Left renal cortex interstitium (tissue), 4 donors: ENCODE measurements at places on chromosomes 11 and 22. TPM values are rescaled to one million over a fixed set of nuclear protein-coding genes. Genes with fewer than 3 reads are reported as not detected.

SPI1 gene
- polyA plus RNA-seq, result 4.2 TPM

UBE2L3 gene
- 62.0 TPM for polyA plus RNA-seq

SNAP29 gene
- 30.4 TPM for polyA plus RNA-seq

USP2 gene
- polyA plus RNA-seq, result 14.9 TPM

GAB4 gene
- not detected for polyA plus RNA-seq

SERPIND1 gene
- polyA plus RNA-seq, result 2.8 TPM

DTX4 gene
- 44.9 TPM for polyA plus RNA-seq

C11orf97 gene
- polyA plus RNA-seq, result not detected

- peak; percentile 53 for DNase-seq
These were observed 30.4 kb downstream of the COMMD9 start for GRCh38 chr11:36258730-36259360.

DNA sequence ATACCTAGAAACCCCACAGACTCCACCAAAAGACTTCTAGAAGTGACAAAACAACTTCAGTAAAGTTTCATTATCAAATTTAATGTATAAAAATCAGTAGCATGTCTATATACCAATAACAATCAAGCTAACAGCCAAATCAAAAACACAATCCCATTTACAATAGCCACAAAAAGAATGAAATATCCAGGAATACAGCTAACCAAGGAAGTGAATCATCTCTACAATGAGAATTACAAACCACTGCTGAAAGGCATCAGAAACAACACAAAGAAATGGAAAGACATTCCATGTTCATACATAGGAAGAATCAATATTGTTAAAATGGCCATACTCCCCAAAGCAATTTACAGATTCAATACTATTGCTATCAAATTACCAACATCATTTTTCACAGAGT is 46.0 kb downstream of the PRCP start:
- DNase-seq, result no peak

GRCh38 chr11:126318574-126319373 is 14.9 kb downstream of the DCPS start:
- DNase-seq, result no peak

- no peak for DNase-seq
These were observed 704.3 kb downstream of the DLG2 start for GRCh38 chr11:84922836-84923235.

DNA sequence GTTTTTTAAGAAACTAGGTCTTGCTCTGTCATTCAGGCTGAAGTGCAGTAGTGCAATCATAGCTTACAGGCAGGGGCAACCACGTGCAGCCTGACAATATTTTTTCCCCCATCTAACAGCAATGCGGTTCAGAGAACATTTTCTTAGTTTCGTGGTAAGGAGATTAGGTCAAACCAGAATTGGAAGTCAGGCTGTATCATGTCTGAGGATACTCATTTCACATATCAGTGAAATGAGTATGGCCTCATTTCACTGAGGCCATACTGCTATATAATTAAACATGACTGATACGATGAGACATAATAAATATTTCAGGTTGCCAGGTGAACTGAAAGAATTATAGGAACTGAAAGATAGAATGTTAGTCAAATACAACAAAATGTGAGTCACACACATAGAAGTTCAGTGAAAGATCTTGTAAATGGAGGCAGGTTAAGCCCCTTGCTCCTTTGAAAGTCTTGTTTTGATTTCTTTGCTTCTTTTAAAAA is 32.5 kb upstream of the IZUMO1R start:
- DNase-seq, result no peak

GRCh38 chr11:440065-441042 is 1.5 kb downstream of the ANO9 start:
- DNase-seq, result no peak

DNA sequence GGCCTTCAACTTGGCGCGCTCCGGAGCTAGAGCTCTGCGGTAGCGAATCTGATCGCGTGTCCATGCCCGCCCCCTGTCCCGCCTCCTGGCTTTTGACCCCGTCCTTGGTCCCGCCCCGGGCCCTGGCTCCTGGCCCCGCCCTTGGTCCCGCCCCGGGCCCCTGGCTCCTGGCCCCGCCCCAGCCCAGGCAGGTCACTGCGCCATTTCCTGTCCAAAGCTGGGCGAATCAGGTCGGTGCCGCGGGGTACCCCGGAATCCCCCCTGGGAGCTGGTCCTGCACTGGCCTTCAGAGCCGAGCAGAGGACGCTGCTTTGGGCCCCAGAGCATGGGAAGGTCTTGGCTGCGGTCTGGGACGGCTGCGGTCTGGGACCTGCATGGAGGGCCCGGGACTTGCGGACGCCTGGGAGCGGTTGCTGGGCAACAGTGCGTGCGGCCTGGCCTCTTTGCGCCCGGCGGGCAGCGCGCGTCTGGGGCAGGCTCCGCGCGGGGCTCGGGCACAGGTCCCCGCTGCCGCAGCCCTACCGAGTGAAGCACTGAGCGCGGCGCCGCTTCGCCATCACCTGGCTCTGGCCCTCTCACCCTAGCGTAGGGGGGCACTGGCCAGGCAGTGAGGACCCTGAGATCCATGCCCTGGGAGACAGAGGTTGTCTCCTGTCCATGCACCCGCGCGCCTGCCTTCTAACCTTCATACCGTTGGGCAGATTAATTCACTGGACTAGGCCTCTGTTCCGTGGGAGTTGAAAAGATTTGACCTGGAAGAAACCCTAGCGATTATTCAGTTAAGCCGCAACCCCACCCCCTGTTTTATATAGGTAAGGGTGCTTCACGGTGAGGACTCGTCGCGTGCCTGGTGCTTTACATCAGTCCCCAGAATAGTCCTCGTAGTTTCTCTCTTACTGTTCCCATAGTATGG is at the start of gene TTC12:
TSS of gene TTC12 (plus strand) at position 195 of the 913 bp plus-strand sequence. CDS start 1,675 bp downstream, outside the sequence.
- DNase-seq, result peak; percentile 88

DNA sequence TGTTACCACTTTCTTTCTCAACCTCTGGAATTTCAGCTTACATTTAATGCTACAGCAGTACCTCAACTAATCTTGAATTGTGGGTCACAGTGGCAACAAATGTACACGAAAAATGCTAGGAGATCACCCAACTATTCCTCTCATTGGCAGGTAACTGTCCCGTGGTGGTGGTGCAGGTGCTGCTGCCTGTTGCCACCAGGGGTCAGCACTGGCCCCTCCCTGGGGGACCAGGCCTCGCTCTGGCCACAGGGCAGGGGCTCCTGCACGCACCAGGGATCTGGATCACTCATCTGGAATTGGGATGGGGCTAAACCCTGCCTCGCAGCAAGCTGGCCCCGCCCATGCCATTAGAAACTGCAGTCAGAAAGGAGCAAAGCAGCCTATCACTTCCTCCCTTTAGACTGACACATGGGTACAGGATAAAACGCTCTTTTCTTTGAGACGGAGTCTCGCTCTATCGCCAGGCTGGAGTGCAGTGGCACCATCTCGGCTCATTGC is 6.9 kb upstream of the POLDIP3 start:
- DNase-seq, result peak; percentile 49

GRCh38 chr11:92803391-92803790 is 166.1 kb upstream of the MTNR1B start:
- no peak for DNase-seq

DNA sequence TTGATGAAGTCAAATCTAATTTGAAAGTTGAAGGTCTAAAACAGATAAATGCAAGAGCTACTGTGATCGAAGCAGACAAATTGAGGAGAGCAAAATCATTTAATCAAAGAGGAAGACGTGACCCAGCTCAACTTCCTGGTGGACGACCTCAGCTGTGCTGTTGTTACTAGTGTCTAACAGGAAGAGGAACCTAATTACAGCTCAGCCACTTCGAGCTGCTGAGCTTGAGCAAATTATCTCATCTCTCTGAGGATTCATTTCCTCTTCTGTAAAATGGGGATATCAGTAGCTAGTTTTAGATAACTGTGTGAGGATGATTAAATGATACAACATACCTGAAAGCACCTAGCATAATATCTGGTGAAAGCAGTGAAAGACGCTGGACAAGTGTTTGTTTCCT is 48.6 kb upstream of the OLFML1 start:
- DNase-seq, result no peak

DNA sequence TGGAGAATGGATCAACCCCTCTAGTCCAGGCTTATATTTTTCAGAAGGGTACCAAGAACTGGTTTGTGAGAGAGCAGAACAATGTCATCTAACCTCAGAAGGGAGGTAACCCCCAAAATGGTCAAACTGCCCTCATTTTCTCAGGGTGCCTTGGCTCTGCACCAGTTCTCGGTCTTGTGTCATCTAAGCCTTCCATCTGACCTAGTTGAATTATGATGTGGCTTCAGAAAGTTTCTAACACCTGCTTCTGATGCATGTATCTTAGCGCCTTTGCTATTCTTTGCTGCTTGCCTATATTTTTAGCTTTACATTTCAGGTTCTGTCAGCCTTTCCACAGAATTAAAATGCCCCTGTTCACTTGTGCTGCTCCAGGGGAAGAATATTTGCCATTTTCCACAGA is 91.7 kb upstream of the E2F8 start:
- no peak for DNase-seq

- no peak for DNase-seq
These were observed 3.2 kb downstream of the DERL3 start for GRCh38 chr22:23835484-23836144.

DNA sequence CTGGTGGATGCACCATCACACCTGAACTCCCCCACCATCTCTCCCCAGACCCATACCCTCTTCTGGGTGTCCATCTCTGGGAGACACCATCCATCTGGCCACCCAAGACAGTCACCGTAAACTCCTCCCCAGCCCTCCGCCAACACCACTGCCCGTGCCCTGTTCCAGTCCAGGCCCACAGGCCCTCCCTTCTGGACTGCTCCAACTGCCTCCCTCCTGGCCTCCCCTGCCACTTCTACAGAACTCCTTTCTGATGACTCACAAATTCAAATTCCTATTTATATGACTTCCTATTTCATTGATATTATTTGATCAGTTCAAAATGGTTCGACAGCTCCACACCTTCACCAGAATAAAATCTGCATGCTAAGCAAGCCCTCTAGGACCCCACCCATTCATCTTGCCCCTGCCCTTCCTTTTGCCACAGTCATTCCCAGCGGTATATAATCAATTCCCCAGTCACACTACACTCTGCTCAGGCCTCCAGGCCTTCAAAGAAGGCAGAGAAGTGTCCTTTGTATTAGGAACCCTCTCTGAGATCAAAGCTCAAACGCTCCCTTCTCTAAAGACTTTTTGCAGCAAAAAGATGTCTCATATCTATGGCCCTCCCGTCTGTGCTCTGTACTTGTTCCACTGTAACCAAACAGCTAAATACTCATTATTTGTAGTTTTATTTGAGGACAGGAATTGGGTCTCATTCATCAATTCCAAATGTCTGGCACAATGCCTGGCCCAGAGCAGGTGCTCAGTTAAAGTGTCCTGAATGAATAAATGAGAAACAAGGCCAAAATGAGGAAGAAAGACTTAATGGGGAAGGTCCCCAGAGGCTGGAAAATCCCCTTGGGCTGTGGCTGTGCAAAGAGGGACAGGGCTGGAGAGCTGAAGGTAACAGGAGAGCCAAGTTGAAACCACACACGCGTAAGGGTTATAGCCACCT is 29.0 kb downstream of the MYH9 start:
- no peak for DNase-seq

- DNase-seq, result no peak
These were observed 136.1 kb downstream of the DCDC1 start for GRCh38 chr11:31233425-31233824.

DNA sequence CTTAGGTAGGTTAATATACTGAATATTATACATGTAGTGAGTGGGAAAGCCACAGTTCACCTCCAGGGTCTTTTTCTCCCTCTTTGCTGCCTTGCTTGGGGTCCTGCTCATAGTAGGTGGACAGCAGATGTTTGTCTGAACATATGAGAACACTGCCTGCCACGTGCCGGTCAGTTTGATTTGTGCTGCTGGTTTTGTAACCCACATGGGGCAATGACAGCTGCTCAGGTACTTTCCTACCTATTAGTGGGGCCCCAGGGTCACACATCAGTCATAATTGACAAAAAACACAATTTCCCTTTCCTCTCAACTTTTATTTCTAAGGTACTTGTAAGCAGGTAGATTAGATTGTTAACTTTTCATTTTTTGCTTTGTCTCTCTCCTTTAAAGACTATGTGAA is 43.8 kb downstream of the BMAL1 start:
- DNase-seq, result no peak

DNA sequence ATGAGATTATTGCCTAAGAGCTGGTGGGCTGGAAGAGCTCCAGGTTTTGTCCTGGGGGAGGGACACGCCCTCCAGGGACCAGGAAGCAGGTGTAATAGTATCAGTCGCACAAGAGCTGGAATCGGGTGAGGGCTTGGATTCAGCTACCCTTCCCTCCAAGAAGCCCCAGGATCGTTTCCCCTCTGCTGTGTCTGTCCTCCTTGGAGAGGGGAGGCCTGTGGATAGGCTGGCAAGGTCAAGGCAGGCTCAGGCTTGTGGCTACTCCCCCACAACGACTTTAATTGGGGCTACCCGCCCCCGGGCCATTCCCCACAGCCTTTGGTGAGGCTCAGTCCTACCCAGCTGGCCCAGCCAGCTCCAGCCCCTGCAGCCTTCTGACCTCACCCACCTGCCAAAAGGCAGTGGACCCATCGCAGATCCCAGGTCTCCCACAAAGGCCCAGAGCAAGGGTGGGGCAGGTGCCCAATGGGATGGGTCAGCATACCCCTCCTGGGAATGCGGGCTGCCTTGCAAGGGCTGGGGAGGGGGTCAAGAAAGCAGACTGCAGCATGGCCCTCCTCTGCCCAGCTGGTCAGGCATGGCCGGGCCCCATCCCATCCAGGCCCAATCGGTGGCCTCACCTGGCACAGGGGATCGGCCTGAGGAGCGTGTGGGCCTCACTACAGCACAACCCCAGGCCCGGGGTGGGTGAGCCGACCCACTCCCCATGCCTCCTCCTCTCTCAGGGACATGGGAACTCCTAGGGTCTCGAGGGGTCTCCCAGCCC is 1.0 kb downstream of the CTSD start:
- no peak for DNase-seq

DNA sequence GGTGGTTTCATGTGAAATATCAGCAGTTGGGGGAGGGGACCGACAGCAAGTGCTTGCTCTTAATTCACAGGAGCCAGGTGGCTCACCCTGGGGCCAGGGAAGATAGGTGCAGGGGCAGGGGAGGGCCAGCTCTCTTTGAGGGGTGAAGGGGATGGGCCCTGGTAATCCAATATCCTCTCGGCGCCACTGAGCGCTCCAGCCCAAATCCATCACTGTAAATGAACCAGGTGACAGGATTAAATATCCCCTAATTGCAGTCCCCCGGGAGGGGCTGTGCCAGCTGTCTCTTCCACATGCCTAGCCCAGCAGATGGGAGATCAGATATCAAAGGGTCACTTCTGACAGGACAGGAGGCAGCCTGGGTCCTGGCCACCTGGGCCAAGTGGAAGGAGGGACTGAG is 531.8 kb upstream of the CADM1 start:
- DNase-seq, result no peak
